ENCODE measurements at places on chromosomes 7 and 10.

DNA sequence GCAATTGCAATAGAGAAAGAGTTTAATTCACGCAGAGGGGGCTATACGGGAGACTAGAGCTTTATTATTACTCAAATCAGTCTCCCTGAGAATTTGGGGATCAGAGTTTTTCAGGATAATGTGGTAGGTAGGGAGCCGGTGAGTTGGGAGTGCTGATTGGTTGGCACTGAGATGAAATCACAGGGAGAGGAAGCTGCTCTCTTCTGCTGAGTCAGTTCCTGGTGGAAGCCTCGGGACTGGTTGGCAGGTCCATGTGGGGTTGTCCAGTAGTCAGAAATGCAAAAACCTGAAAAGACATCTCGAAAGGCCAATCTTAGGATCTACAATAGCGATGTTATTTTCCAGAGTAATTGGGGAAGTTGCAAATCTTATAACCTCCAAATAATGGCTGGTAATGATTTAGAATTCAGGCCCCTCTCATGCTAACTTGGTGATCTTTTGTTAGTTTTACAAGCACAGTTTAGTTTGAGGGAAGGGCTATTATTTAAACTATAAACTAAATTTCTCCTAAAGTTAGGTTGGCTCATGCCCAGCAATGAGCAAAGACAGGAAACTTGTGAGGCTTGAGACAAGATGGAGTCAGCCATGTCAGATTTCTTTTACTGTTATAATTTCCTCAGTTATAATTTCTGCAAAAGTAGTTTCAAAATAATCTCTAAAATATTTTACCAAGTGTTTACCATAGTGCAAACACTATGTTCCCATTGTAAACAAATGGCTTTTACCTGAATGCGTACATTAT is 39.4 kb upstream of the SLC25A13 start:
- no peak overlapping the region for H3K27ac ChIP-seq
- DNase-seq: no peak
- no peaks in the 10 kb centered on the region for H3K4me1 ChIP-seq
- H3K4me3 ChIP-seq: no peak overlapping the region
- no peaks in the 10 kb centered on the region for H3K36me3 ChIP-seq
- no peaks in the 10 kb centered on the region for H3K27me3 ChIP-seq

DNA sequence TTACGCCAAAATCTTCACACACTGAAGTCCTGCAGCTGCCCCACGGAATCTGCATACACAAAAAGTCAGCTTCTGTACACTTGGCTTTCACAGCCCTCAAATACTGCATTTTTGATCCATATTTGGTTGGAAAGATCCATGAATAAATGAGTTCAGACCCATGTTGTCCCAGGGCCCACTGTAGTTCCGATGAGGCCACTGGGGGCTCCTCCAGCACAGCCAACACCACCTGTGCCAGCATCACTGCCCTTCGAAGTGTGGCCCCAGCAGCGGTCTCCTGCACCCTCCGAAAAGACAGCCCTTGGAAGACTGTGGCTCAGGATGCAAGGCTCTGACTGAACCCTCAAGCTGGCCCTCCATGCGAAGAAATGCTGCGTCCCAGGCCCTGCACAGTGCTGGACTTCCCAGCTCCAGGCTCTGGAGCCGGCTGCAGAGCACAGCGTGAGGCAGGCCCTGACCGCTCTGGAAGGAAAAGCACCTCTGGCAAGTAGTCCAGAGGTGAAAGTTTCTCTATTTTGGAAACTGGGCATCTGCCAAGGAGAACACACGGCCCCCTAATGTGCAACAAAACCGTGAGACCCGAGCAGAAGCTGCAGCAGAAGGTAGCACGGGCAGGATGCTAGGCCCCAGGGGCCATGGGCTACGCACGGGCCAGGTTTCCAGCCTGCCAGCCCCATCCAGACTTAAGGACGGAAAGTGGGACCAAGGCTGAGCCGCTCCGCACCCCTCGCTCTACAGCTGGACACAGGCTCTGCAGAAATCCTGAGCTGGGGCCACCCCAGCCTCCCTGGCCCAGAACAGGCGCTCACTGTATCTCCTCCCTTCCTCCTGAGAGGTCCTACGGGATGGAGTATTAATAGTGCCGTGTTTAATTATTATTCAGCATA is 62.6 kb downstream of the PTPRN2 start:
- H3K4me1 ChIP-seq: no peaks in the 10 kb centered on the region
- H3K4me3 ChIP-seq: no peak overlapping the region
- no peak for DNase-seq
- H3K36me3 ChIP-seq: no peaks in the 10 kb centered on the region
- H3K27me3 ChIP-seq: no peaks in the 10 kb centered on the region
- no peak overlapping the region for H3K27ac ChIP-seq

- H3K36me3 ChIP-seq: peaks cover 50% of the 10 kb centered on the region
- H3K4me3 ChIP-seq: no peak overlapping the region
- H3K27ac ChIP-seq: no peak overlapping the region
- DNase-seq: no peak
These were observed 47.1 kb upstream of the NCAPG2 start for GRCh38 chr7:158751751-158752150.

- H3K27me3 ChIP-seq: no peaks in the 10 kb centered on the region
- no peak for DNase-seq
- no peaks in the 10 kb centered on the region for H3K36me3 ChIP-seq
- H3K27ac ChIP-seq: no peak overlapping the region
- no peak overlapping the region for H3K4me3 ChIP-seq
These were observed 472.2 kb downstream of the ARL4A start for GRCh38 chr7:13159467-13160184.

DNA sequence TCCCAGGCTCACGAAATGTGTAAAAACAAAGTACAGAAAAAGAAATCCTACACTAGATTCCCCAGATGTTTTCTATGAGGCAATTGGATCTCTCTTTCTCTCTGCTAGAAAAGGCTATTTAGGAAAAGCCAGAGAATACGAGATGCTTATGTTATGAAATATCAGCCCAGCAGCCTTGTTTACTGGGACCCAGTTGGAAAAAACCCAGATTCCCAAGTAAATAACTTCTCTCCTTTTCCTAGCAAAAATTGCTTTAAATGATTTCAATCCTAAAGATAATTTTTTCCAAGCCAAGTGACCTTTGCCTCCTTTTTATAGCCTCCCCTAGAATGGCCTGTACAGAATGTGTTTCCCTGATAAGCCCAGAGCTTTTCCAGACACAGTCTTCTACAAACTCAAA is 199.3 kb downstream of the PLXNA4 start:
- peaks cover 4% of the 10 kb centered on the region for H3K4me1 ChIP-seq
- no peak for DNase-seq
- H3K27me3 ChIP-seq: no peaks in the 10 kb centered on the region
- no peaks in the 10 kb centered on the region for H3K36me3 ChIP-seq

GRCh38 chr10:117562220-117562619 is 19.7 kb downstream of the EMX2 start:
- H3K4me1 ChIP-seq: no peaks in the 10 kb centered on the region
- H3K27me3 ChIP-seq: no peaks in the 10 kb centered on the region
- no peaks in the 10 kb centered on the region for H3K36me3 ChIP-seq
- H3K4me3 ChIP-seq: no peak overlapping the region
- DNase-seq: no peak
- no peak overlapping the region for H3K27ac ChIP-seq

- no peaks in the 10 kb centered on the region for H3K4me1 ChIP-seq
- no peak for DNase-seq
- H3K36me3 ChIP-seq: no peaks in the 10 kb centered on the region
- no peak overlapping the region for H3K4me3 ChIP-seq
- H3K27me3 ChIP-seq: no peaks in the 10 kb centered on the region
These were observed 1198.5 kb upstream of the SORCS1 start for GRCh38 chr10:108362961-108363360.

DNA sequence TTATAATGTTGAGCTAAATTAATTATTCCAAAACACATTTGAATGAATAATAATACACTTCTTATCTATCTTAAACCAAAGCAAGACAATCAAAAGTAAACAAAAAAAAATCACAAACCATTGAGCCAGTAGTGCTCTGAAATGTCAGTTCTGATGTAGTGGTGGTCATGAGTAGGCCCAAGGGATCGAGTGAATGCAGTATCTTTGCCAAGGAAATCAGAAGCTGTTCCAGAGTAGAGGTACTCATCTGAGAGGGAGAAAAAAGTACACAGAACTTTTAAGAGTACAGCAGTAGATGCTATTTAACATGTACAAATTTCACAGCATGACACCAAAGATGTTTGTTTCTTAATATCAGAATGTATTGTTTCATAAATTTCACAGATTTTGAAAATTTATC is 121.5 kb downstream of the SEMA3D start:
- peaks cover 50% of the 10 kb centered on the region for H3K4me1 ChIP-seq
- no peak overlapping the region for H3K27ac ChIP-seq
- H3K27me3 ChIP-seq: no peaks in the 10 kb centered on the region
- DNase-seq: no peak
- H3K4me3 ChIP-seq: no peak overlapping the region

GRCh38 chr10:1368842-1369171 is 312.6 kb downstream of the WDR37 start:
- no peaks in the 10 kb centered on the region for H3K4me1 ChIP-seq
- H3K36me3 ChIP-seq: no peaks in the 10 kb centered on the region
- H3K27me3 ChIP-seq: no peaks in the 10 kb centered on the region
- DNase-seq: no peak
- H3K27ac ChIP-seq: no peak overlapping the region

- no peak overlapping the region for H3K4me3 ChIP-seq
- DNase-seq: no peak
- no peak overlapping the region for H3K27ac ChIP-seq
- H3K36me3 ChIP-seq: no peaks in the 10 kb centered on the region
These were observed 681.9 kb downstream of the GRM8 start for GRCh38 chr7:126570845-126571244.

DNA sequence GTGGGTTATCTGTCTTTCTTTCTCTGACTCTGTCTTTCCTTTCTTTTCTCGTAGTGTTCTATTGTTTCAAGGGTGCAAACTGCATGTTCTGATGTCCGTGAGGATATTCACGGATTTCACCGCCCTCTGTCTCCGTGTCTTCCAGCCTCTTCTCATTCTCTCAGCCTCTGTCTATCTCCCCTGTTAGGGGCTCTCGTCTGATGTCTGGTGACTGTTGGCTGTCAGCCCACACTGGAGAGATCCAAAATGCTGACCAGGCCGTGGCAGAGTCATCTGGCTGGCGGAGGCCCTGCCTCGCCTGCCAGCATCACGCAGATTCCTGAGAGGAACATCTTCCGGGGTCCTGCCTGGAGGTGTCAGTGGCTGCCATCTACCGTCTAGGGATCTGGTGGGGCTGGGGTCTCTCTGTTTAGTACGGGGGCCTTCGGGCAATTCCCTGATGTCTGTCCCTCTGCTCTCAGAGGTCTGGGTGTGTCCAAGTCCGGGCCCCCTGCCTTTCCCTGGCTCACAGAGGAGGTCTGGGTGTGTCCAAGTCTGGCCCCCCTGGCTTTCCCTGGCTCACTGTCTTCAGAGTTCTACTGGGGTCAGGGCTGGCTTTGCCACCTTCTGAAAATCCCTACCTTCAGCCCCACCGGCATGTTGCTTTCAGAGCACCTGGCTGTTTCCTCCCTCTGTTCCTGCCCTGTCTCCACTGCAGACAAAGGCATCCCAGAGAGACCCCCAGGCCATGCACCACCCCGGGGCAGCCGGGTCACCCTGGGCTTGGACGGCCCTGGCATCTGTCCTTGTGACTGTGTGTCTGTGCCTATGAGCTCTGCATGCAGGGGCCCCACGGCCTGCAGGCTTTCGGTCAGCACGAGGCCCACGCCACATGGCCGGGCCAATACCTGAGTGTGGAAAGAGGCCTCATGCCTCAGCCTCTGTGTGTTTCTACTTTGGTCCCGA is 14.0 kb upstream of the SCART1 start:
- no peak for DNase-seq
- H3K27ac ChIP-seq: no peak overlapping the region
- peaks cover 6% of the 10 kb centered on the region for H3K36me3 ChIP-seq
- no peaks in the 10 kb centered on the region for H3K27me3 ChIP-seq

DNA sequence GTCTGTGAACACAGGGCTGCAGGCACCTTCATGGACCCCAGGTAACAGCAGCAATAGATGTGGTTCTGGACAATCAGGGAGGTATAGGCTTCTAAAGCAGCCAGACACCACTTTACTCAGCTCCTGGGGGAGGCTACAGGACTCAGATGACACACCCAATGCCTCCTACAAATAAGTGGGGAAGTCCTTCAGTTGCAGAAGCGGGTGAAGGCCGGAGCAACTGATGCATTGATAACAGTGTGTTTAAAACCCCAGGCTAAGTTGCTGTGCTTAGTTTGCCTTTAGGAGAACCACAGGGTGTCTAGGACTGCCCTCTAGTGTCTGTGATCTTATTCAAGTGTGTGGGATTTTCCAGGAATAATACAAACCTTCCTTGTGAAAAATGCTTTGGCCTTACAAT is 5.9 kb upstream of the ITGA8 start:
- no peak for DNase-seq
- H3K4me1 ChIP-seq: peaks cover 23% of the 10 kb centered on the region
- no peaks in the 10 kb centered on the region for H3K36me3 ChIP-seq
- no peaks in the 10 kb centered on the region for H3K27me3 ChIP-seq
- peak overlapping the region; percentile 51 for H3K4me3 ChIP-seq
- H3K27ac ChIP-seq: peak overlapping the region; percentile 83

GRCh38 chr7:123351516-123352505 is 152.0 kb upstream of the SLC13A1 start:
- no peaks in the 10 kb centered on the region for H3K36me3 ChIP-seq
- no peak overlapping the region for H3K27ac ChIP-seq
- no peak overlapping the region for H3K4me3 ChIP-seq
- H3K4me1 ChIP-seq: no peaks in the 10 kb centered on the region
- no peak for DNase-seq
- H3K27me3 ChIP-seq: no peaks in the 10 kb centered on the region

GRCh38 chr10:123008355-123009104 is at the start of the genes ACADSB and IKZF5:
ACADSB (plus strand) TSS chr10:123009006; CDS start chr10:123009030, 24 bp downstream.
IKZF5 (minus strand) TSS chr10:123008795; CDS start chr10:122998625, 10,170 bp downstream.
- H3K27ac ChIP-seq: peak within 1 kb of the TSS; percentile 90
- peak within 1 kb of the TSS; percentile 90 for H3K4me3 ChIP-seq
- H3K27me3 ChIP-seq: no peaks in the 10 kb centered on the region
- DNase-seq: peak; percentile 95
